Activated naive CD8-positive, alpha-beta T cell treated with anti-CD3 and anti-CD28 coated beads for 36 hours (primary cell): ENCODE measurements at places on chromosomes 1 and 21.

GRCh38 chr1:61184040-61184713 lies 101.8 kb downstream of the NFIA start:
- no peak overlapping the region for H3K4me3 ChIP-seq
- DNase-seq: no peak
- H3K27ac ChIP-seq: no peak overlapping the region

- no peak overlapping the region for H3K4me3 ChIP-seq
- H3K27ac ChIP-seq: no peak overlapping the region
- no peaks in the 10 kb centered on the region for H3K36me3 ChIP-seq
- H3K4me1 ChIP-seq: peaks cover 6% of the 10 kb centered on the region
Observed at GRCh38 chr1:25146451-25146855, 85.8 kb downstream of the SYF2 start.

GRCh38 chr1:70856201-70856600 lies 191.4 kb downstream of the PTGER3 start:
- H3K36me3 ChIP-seq: no peaks in the 10 kb centered on the region
- H3K27me3 ChIP-seq: no peaks in the 10 kb centered on the region
- H3K4me3 ChIP-seq: no peak overlapping the region
- no peak overlapping the region for H3K27ac ChIP-seq

- H3K4me1 ChIP-seq: no peaks in the 10 kb centered on the region
- H3K4me3 ChIP-seq: no peak overlapping the region
- H3K36me3 ChIP-seq: peaks cover 14% of the 10 kb centered on the region
- no peaks in the 10 kb centered on the region for H3K27me3 ChIP-seq
- no peak overlapping the region for H3K27ac ChIP-seq
Observed at GRCh38 chr21:37197746-37198145, 69.4 kb downstream of the VPS26C start.

- H3K4me3 ChIP-seq: peak within 1 kb of the TSS; percentile 86
- H3K36me3 ChIP-seq: no peaks in the 10 kb centered on the region
- peaks cover 9% of the 10 kb centered on the region for H3K4me1 ChIP-seq
- H3K27me3 ChIP-seq: peaks cover 9% of the 10 kb centered on the region
- H3K27ac ChIP-seq: peak within 1 kb of the TSS; percentile 57
- peak; percentile 59 for DNase-seq
Observed at GRCh38 chr1:109655615-109656519, at the start of gene GSTM4. TSS of gene GSTM4 (plus strand) at chr1:109656099. CDS start at chr1:109656390, 291 bp downstream.

DNA sequence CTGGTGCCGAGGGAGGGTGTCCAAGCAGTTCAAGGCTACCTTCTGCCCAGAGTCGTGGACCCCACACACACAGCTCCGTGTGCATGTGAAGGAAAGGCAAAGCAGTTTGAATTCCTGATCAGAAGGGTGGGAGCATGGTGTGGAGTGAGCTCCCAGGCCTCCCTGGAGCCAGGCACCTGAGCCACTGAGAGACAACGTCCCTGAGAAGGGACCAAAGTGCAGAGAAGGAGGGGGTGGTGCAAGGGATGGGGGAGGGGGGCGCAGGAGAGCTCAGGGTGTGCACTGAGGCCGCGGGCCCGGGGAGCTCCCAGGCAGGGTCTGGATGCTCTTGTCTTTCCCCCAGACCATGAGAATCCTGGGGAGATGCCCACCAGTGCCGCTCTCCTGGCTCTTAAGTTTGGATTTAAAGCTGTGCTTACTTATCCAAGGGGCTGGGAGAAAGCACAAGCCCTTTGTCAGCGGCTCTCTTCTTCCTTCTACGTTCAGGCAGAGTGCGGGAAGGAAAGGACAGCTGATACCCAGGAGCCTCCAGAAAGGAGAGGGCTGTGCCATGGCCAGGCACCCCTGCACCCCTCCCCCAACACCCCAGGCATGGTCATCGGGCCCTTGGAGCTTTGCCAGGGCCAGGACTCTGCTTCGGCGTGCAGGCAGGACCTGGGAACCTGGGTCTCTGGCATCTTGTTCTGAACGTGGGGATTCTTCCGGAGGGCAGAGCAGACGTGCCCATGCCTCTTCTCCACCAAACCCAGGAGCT lies 24.1 kb downstream of the ACTA1 start:
- H3K27me3 ChIP-seq: peaks cover 77% of the 10 kb centered on the region
- no peak for DNase-seq

- no peak for DNase-seq
- peaks cover 34% of the 10 kb centered on the region for H3K4me1 ChIP-seq
- H3K27me3 ChIP-seq: no peaks in the 10 kb centered on the region
- peaks cover 29% of the 10 kb centered on the region for H3K36me3 ChIP-seq
Observed at GRCh38 chr1:193192586-193192985, 6.2 kb upstream of the B3GALT2 start.

DNA sequence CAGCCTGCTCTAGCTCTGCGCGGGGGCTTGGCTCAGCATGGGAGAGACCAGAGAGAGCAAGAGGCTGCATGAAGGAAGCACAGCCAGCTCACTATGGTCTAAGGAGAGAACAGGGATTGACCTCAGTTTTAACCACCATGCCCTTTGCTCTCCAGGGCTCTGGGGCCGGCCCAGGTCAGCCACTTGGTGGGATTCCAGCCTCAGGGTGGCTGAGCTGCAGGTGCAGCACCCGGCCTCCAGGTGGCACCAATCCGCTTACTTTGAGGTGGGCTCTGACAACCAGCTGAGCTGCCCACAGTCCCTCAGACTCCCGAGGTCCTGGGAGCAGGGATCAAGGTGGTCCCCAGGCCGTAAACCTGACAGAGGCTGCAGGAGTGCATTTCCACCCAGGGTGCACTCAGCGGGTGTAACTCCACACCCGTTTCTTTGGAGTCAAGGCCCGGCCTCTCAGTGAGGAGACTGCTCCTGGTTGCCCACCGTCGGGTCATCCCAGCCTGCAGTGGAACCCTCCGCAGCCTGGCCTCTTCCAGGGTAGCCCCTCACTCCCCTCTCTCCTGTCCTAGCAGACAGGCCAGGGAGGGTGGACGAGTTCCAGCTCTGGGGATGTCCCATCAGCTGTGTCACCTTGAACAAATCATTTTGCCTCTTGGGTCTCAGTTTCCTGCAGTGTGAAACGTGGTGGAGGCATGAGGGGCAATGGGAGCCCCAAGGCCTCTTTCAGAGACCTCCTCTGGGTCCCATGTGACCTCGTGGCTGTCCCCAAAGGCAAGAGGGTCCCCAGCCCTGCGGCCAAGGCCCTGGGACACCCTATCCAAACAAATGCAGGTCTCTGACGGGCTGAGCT lies 607 bp upstream of the LGR6 start:
- no peak overlapping the region for H3K27ac ChIP-seq
- no peaks in the 10 kb centered on the region for H3K36me3 ChIP-seq
- H3K4me1 ChIP-seq: peaks cover 3% of the 10 kb centered on the region
- peak; percentile 64 for DNase-seq
- H3K4me3 ChIP-seq: no peak overlapping the region

GRCh38 chr1:28591708-28592320 lies at the start of gene RAB42:
TSS of gene RAB42 (plus strand) at chr1:28592265. CDS start at chr1:28592512, 247 bp downstream.
- peaks cover 22% of the 10 kb centered on the region for H3K27me3 ChIP-seq
- peak within 1 kb of the TSS; percentile 68 for H3K4me3 ChIP-seq
- H3K27ac ChIP-seq: no peak within 1 kb of the TSS
- H3K36me3 ChIP-seq: peaks cover 5% of the 10 kb centered on the region
- no peak for DNase-seq

- H3K4me1 ChIP-seq: no peaks in the 10 kb centered on the region
- H3K27ac ChIP-seq: no peak overlapping the region
- H3K36me3 ChIP-seq: peaks cover 2% of the 10 kb centered on the region
- no peak overlapping the region for H3K4me3 ChIP-seq
- H3K27me3 ChIP-seq: no peaks in the 10 kb centered on the region
Observed at GRCh38 chr1:78540048-78540447, 49.3 kb downstream of the PTGFR start.

GRCh38 chr1:232635778-232636356 lies 5.9 kb upstream of the SIPA1L2 start:
- H3K4me1 ChIP-seq: peaks cover 7% of the 10 kb centered on the region
- H3K27me3 ChIP-seq: peaks cover 33% of the 10 kb centered on the region
- no peaks in the 10 kb centered on the region for H3K36me3 ChIP-seq

GRCh38 chr1:167802235-167802634 lies 80.5 kb downstream of the MPZL1 start:
- H3K36me3 ChIP-seq: peaks cover 1% of the 10 kb centered on the region
- H3K27ac ChIP-seq: no peak overlapping the region
- no peak overlapping the region for H3K4me3 ChIP-seq
- no peaks in the 10 kb centered on the region for H3K27me3 ChIP-seq

GRCh38 chr1:24968941-24969585 lies 39.0 kb upstream of the RUNX3 start:
- peak overlapping the region; percentile 92 for H3K27ac ChIP-seq
- peak overlapping the region; percentile 81 for H3K4me3 ChIP-seq
- H3K4me1 ChIP-seq: peaks cover 75% of the 10 kb centered on the region
- H3K36me3 ChIP-seq: peaks cover 23% of the 10 kb centered on the region
- H3K27me3 ChIP-seq: no peaks in the 10 kb centered on the region

DNA sequence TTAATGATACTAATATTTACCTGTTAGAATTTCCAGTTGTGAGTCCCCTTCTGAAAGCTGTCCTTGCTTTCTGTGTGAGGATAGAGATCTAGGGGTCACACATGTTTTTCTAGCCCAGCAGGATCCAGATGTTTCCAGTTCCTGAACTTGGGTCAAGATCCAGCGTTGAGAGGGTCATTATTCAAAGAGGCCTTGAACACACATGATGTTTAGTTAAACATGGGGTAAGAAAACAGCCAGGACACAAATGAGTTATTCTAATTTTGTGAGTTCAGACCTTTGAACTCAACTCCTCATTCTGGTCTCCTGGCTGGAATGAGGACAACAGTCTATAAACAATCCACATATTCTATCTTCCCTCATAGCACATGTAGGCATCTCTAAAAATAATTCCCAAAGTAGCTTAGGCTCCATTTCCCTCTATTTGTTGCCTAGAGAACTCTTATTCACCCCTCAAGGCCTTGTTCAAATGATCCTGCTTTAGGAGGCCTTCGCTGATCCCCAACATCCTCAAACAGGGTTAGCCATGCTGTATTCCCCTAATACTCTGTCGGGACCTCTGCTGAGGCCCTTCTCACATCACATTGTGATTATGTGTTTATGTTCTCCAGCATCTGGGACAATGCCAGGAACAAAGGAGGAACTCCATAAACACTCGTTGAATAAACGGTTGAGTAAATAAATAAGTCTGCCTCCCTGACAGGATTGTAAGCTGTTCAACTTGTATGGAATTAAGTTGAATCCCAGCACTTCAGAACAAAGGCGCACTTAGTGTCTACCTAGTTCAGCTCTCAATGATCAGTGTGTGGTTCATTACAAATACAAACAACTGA lies 15.0 kb upstream of the KCNN3 start:
- H3K4me1 ChIP-seq: peaks cover 12% of the 10 kb centered on the region
- H3K27ac ChIP-seq: no peak overlapping the region
- no peaks in the 10 kb centered on the region for H3K27me3 ChIP-seq
- no peak for DNase-seq
- H3K4me3 ChIP-seq: no peak overlapping the region

DNA sequence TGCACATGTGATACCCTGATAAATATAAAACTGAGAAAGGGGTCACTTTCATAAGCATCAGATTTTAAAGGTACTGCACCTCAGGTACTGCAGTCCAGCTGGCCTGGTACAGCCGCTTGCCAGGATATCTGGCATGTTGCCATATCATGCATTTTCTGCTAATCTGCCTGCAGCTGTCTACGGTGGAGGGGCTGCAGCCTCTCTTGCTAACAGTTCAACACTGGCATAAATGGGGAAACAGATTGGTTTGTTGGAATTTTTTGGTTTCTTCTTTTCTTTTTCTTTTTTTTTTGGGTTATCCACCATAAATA lies 71.5 kb downstream of the MIS18A start:
- H3K27ac ChIP-seq: no peak overlapping the region
- H3K4me1 ChIP-seq: peaks cover 3% of the 10 kb centered on the region
- DNase-seq: no peak
- H3K4me3 ChIP-seq: no peak overlapping the region

DNA sequence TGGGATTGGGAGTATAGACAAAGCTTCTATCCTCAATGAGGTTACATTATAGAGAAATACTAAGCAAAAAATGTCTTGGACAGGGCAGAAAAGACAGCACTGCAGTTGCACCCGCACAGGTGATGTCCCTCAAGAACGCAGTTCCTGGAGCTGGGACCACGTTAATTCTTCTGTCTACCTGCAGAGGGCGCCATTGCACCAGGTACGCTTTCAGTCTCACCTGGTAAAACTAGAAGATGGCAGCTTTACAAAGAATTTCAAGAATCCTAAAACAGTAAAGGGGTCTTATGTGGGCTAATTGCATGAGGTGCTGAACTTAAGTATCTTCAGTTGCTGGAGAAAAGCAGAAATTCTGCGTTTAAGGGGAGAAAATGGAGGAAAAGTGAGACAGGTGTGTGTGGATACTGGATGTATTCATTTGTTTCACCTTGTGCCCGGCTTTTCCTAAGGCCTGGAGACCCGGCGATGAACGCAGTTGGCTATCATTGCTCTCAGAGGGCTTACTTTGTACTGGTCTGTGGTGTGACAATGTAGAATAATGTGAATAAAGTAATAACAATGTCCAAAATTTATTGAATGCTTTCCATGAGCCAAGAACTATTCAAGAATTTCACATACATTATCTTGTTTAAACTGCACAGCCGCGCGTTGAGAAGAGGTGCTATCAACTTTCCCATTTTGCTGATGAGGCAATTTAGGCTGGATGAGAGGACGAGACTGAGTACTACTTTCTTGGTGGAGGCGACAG lies 276.3 kb upstream of the GREM2 start:
- H3K4me3 ChIP-seq: no peak overlapping the region
- DNase-seq: peak; percentile 20
- no peaks in the 10 kb centered on the region for H3K36me3 ChIP-seq

DNA sequence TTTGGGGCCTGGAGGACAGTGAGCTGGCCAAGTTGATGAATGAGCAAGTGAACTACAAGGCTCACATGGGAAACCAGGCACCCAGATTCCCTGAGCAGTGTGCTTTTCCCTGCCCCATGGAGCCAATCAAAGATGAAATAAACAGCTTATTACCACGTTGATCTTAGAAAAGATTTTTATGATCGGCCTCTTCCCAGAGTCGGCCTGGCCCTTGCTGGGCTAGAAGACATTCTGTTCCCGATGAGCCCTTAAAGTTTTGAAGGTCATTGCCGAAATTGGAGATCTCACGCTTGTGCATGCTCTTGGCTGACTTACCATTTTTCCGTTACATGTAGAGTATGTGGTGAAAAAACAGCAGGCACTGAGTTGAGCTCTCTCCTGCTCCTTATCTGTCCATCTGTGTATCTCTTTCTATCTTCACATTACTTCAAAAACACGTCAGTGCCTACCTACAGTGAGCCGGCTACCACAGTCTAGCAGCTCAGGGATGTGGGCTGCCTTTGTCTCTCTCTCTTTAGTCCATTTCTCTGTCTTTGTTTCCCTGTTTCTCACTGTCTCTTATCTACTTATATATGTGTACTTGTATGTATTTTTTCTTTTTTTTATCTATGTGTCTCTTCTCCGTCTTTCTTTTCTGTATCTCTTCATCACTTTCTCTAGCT lies 248.8 kb upstream of the USP24 start:
- H3K27me3 ChIP-seq: peaks cover 4% of the 10 kb centered on the region
- H3K36me3 ChIP-seq: no peaks in the 10 kb centered on the region
- no peak overlapping the region for H3K27ac ChIP-seq

GRCh38 chr1:39951926-39952325 lies 3.0 kb upstream of the MFSD2A start:
- peaks cover 21% of the 10 kb centered on the region for H3K4me1 ChIP-seq
- H3K36me3 ChIP-seq: peaks cover 9% of the 10 kb centered on the region
- no peak overlapping the region for H3K27ac ChIP-seq
- no peak for DNase-seq
- H3K4me3 ChIP-seq: no peak overlapping the region
- H3K27me3 ChIP-seq: no peaks in the 10 kb centered on the region
